Erythroblast (primary cell): ENCODE measurements at places on chromosomes 1 and 21.
A peak's percentile ranks its signal among the peaks of the same experiment; 100 is the strongest.

GRCh38 chr1:240555524-240555923 lies 56.4 kb downstream of the GREM2 start:
- DNase-seq, result no peak

DNA sequence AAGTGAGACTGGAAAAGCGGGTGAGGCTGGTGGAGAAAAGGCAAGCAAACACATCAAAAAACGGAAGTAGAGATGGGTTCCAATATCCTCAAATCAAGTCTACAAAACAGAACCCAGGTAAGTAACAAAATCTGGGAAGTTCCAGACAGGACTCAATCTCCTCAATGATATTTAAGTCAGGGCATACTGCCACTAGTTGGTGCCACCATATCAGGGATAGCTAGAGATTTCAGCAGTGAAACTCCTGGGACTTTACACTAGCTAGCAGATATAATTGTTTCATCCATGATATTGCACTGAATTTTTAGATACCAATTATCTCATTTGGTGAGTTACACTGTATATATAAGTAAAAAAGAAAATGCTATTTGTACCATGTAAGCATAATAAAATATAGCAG lies 52.0 kb downstream of the EYA3 start:
- no peak for DNase-seq

DNA sequence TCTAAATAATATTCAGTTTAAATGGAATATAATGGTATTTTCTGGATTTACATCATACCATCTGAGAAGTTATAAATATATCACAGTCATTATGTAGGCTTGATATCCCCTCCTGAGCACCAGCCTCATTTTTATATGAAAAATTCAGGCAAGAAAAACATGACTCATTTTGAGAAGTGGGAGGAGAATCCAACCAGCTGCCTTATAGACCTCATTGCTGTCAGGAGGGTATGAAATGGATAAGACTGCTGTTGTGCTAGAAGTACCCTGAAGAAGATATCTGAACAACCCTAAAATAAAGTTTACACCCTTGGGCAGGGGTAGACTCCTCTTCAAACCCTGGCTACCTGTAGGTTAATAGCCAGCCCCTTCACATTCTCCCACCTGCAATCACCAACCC lies 8.8 kb downstream of the GIPC2 start:
- DNase-seq, result no peak

DNA sequence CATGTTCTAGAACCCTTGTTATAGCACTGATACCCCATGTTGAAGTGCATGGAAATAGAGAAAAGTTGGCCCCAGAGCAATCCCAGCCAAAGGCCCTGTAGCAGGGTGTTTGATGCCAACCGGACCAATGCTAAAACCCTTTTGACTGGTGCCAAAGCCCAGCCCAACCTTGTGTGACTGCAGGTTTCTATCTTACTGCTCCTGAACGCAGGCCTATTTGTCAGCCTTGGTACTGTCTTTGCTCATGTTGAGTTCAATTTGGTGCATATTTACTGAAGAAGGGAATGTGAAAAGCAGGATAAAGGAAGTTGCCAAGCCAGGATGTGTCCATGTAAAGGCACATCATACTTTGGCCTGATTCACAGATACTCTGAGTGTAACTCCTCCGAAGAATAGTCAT lies 51.7 kb upstream of the NFASC start:
- DNase-seq, result no peak

DNA sequence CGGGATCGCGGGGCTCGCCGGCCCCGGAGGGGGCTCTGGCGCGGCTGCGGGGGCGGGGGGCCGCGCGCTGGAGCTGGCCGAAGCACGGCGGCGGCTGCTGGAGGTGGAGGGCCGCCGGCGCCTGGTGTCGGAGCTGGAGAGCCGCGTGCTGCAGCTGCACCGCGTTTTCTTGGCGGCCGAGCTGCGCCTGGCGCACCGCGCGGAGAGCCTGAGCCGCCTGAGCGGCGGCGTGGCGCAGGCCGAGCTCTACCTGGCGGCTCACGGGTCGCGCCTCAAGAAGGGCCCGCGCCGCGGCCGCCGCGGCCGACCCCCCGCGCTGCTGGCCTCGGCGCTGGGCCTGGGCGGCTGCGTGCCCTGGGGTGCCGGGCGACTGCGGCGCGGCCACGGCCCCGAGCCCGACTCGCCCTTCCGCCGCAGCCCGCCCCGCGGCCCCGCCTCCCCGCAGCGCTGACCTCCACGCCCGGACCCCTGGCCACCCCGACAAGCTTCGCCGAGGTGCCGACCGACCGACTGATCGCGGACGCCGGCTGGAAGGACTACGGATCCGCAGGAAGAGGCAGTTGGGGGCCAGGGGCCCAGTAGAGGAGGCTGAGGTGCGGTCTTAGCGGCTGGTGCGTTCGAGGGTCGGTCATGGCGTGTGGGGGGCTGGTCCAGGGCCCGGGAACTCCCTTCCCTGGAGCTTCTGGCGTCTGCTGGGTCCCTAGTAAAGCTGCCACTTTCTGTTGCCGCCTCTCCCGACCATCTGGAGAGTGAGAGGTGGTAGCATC lies 711 bp downstream of the TRNP1 start:
- DNase-seq, result no peak

GRCh38 chr1:197633447-197634078 lies 141.7 kb downstream of the DENND1B start:
- DNase-seq, result no peak

- peak; percentile 64 for DNase-seq
Measured at GRCh38 chr1:205354259-205355074, 2.3 kb downstream of the KLHDC8A start.

- no peak for DNase-seq
Measured at GRCh38 chr1:220426989-220427388, 100.9 kb upstream of the MARK1 start.

GRCh38 chr1:85283475-85284199 lies 7.2 kb upstream of the BCL10 start:
- DNase-seq, result peak; percentile 56

GRCh38 chr1:228198977-228199590 lies 8.8 kb upstream of the OBSCN start:
- peak; percentile 27 for DNase-seq

DNA sequence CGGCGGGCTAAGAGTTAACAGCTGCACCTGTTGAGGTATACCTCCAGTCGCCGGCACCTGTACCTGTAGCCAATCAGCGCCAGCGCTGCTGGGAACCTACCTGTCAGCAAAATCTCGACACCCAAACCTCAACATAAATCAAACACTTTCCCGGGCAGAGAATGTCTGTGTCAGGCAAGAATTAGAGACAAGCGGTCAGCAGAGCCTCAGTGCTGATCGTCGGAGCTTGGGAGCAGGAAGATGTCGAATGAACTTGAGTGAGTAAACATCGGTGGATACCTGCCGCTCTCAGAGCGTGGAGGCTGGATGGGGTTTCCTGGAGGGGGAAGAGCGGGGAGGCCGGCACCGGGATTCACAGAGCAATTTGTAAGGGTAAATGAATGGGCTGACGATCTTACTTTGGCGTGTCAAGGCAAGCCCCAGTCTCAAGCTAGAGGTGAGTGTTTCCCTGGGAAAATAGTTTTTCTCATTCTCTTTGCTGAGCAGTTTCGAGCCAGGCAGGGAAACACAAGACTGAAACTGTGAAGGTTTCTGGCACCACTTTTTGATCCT lies at the start of gene GRHL3:
TSS of gene GRHL3 (plus strand) at position 46 of the 552 bp plus-strand sequence. CDS start at position 241, 195 bp downstream.
- DNase-seq, result no peak

DNA sequence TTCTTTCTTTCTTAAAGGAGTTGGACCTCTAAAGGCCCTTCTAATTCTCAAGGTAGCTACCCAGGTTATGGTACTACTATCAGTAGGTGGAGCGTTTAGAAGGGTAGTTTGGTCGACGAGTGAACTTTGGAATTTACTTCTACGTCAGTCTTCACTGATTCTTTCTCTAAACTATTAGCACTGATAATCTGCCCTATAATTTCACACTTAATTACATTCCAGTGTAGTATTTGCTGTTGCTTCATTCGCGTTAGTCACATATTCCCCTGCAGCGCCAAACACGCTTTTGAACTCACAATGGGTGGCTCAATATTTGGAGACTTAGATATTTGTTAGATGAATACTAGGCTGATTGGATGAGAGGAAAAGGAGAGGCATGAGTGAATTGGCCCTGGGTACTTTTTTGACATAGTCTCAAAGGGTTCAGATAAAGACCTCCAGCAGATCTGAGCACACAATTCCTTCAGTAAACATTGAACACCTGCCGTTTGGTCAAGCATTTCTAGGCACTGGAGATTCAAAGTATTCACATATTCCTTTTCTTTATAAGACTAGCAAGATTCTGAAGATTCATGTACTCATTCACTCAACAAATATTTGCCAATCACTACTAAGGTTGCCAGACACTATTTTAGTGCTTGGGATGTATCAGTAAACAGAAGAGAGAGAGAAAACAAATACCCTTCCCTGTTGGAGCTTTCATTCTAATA lies 929 bp upstream of the FOXJ3 start:
- DNase-seq, result peak; percentile 70

- DNase-seq, result no peak
Measured at GRCh38 chr1:93605812-93606512, 75.7 kb downstream of the BCAR3 start.

DNA sequence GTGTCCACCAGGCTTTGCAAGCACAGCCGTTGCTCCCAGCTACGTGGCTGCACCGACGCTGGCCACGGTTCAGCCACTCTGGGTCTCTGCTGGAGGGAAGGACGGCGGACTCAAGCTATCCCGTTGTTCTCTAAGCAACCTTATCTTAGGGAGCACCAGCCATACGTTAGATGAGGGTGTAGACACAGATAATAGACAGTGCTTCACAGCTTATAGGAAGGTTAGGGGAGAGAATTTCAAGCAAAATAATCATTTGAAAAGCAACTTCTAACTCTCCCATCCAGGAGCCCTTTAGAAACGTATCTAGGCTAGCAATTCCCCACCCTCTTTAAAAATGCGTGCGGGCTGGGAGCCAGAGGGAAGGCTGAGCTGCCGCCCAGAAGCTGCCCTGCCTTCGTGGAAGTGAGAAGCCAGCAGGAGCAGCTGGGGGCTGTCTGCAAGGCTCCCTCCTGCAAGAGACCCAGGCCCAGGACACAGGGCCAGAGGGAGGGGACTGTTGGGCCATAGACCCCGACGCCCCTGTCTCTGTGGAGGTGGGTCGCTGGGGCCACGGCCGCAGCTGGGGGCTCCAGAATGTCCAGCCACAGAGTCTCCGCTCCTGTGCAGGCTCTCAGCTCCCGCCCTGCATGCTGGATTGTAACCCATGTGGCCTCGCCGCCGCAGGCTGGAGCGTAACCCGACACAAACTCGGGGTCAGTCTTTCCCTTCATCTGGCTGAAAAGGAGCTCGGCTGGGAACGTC lies 31.2 kb upstream of the COL6A2 start:
- DNase-seq, result peak; percentile 42
